Smooth muscle cell of trachea (primary cell): ENCODE measurements at places on chromosomes 12 and 14. TPM values are rescaled to one million over a fixed set of nuclear protein-coding genes. Genes with fewer than 3 reads are reported as not detected.

PPP1R36 gene
- 1.2 TPM in 1 of 2 replicates, not detected in the other for total RNA-seq

TBPL2 gene
- total RNA-seq = not detected in 2 replicates

RNF212B gene
- not detected in 2 replicates for total RNA-seq

SLC5A8 gene
- not detected in 2 replicates for total RNA-seq

GLT8D2 gene
- total RNA-seq = 48.5 and 66.3 TPM in 2 replicates
